Lower leg skin (tissue), 4 donors: ENCODE measurements at places on chromosomes 1 and 21. TPM values are rescaled to one million over a fixed set of nuclear protein-coding genes. Genes with fewer than 3 reads are reported as not detected.
A peak's percentile ranks its signal among the peaks of the same experiment; 100 is the strongest.

DNA sequence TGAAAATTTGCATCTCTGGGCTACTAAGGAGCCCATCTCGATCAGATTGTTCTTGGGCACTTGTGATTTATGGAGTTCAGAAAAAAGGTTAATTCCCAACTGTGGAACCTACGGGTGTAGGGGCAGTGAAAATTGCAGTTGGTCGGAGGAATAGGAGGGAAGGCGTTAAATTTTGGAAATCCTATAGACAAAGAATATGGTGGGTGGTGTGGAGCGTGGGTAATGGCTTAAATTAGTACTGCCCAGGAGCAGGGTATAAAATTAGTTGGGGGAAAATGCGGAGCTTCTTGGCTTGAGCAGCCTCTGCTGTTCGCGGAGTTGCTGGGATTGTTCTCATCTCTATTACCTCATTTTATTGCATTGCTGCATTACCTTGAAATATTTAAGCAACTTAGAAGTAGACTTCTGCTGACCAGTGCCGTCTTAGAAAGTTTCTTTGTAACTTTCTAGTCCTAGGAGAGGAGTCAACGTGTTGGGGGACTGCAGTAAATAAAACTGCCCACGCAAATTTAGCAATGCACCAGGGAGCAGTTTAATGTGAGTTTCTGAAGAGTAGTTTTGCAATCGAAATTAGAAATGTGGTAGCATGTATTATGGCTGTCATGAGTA lies 514 bp downstream of the S1PR1 start:
- DNase-seq = no peak

- no peak for DNase-seq
Observed at GRCh38 chr1:175129997-175130648, 62.5 kb downstream of the KIAA0040 start.

The SPRR2G gene
- total RNA-seq = 124 TPM

DNA sequence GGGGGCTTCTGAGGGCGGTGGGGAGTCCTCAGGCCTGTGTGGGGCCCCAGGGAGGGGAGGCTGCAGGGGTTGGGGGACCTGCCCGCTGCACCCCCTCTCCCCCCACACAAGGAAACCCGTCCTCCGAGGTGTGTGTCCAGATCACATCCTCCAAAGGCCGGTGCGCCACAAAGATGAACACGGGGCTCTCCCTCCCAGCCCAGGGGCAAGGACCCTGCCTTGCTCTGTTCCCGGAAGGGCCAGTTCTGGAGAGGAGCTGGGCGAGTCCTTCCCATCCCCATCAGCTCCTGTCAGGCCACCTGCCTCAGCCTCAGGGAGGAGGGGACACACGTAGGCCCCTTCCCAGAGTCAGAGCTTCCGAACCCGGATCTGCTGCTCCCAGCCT lies 2.5 kb upstream of the TTLL10 start:
- DNase-seq = no peak

GRCh38 chr1:23098463-23099170 lies 70.0 kb downstream of the LUZP1 start:
- peak; percentile 64 for DNase-seq

The CNTN2 gene
- 2.7 TPM for total RNA-seq

The TMCO4 gene
- 10.6 TPM for total RNA-seq

- DNase-seq = no peak
Observed at GRCh38 chr1:55358581-55358980, 143.4 kb upstream of the USP24 start.

The GJA4 gene
- total RNA-seq = 10.6 TPM

GRCh38 chr21:44329971-44330681 lies 9.1 kb downstream of the CFAP410 start:
- DNase-seq = no peak

GRCh38 chr1:55012661-55013060 lies 13.9 kb downstream of the BSND start:
- no peak for DNase-seq

The IL6R gene
- total RNA-seq = 14.7 TPM

The ARHGEF16 gene
- total RNA-seq = 7.9 TPM

- DNase-seq = no peak
Observed at GRCh38 chr1:223429313-223429731, 36.1 kb downstream of the CCDC185 start.

- DNase-seq = no peak
Observed at GRCh38 chr1:48858200-48858920, 81.7 kb upstream of the BEND5 start.
